Mucosa of gallbladder (tissue), 1 donor: ENCODE measurements at places on chromosomes 6 and 20. TPM values are rescaled to one million over a fixed set of nuclear protein-coding genes. Genes with fewer than 3 reads are reported as not detected.

Gene DAAM2
- 12.5 TPM for total RNA-seq

Gene GLP1R
- total RNA-seq = 0.06 TPM

Gene OPN5
- not detected for total RNA-seq

Gene ZSCAN23
- 3.8 TPM for total RNA-seq

Gene RAET1G
- total RNA-seq = 0.52 TPM

- DNase-seq = no peak
Observed at GRCh38 chr6:1657116-1657770, 47.5 kb downstream of the FOXC1 start.

- DNase-seq = no peak
Observed at GRCh38 chr6:131597446-131597845, 24.4 kb downstream of the ARG1 start.

- no peak for DNase-seq
Observed at GRCh38 chr6:14664112-14664601, 546.6 kb downstream of the CD83 start.

- no peak for DNase-seq
Observed at GRCh38 chr20:1947535-1947846, 46.4 kb downstream of the PDYN start.

GRCh38 chr6:35435074-35435837 lies 16.9 kb upstream of the FANCE start:
- DNase-seq = no peak

GRCh38 chr6:37492236-37492972 lies 7.3 kb downstream of the CCDC167 start:
- DNase-seq = no peak

DNA sequence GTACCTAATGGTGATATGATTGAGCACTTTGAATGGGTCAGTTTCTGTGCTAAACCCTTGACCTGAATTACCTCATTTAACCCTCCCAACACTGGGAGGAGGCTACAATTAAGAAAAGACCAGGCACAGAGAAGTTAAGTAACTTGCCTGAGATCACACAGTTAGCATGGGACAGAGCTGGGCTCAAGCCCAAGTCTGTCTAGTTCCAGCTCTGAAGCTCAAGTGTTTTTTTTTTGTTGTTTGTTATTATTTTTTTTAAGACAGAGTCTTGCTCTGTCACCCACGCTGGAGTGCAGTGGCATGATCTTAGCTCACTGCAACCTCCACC lies 4.0 kb downstream of the FAM83D start:
- DNase-seq = no peak

- DNase-seq = no peak
Observed at GRCh38 chr6:50925981-50926380, 107.3 kb downstream of the TFAP2B start.

DNA sequence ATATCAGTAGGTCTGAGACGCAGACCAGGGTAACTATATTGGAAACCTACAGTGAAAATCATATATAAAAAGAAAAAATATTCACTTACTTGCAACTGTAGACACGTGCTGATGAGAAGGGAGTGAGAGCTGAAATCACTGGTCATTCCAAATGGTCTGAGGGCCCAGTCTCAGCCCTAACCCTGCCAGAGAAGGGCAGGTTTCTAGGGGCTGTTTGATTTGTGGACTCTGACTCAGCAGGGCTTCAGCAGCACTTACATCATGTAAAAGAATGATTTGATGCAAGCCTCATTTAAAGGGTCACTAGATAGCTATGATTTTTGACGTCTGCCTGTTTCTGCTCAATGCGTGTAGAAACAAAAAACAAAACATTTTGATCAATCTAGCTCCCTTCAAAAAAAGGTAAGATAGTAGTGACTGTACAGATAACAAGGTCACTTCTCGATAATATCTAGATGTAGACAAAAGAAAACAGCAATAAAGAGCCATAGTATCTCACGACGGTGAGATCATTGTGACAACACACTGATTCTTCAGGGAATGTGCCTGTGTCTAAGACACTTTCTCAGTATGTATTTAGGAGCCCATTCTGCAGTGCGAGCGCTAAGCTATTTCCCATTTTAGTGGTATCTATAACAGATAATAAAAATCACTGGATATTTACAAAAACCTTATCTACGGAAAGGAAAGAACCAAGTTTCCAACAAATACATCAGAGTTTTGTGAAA lies 307.2 kb downstream of the HIVEP2 start:
- DNase-seq = no peak

DNA sequence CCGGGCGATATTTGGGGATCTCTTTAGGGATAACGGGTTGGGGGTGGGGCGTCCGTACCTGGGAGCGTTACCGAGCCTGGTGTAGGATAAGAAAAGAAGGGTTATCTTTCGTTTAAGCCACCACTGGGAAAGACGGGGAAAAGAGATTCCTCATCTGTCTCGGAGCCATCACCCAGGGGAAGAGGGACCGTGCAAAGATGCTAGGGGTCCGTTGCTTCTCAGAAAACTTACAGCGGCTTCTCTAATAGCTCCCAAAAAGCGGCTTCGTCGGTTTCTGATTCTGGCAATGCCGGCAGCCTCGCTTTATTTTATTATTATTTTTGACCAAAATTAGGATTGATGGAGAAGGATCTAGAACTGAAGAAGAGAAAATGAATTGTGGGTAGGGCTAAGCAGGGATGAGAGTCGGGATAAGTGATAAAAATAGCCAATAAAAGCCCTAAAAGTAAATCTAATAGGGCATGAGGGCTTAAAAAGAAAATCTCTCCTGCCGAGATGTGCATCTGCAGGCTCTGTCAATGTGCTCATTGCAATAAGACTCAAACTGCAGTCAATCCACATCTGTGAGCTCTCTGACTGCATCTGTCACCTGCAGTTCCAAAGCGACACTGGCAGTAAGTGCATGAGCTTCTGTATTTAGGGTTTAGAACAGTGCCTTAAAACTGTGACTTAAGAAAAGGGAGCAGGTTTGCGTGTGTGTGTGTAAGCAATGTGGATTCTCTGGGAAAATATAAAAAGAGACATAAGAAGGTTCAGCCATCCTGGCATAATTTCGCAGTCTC lies 801 bp downstream of the TBPL1 start:
- no peak for DNase-seq

- DNase-seq = no peak
Observed at GRCh38 chr6:44349904-44350649, 7.6 kb downstream of the SPATS1 start.
